ENCODE measurements at places on chromosomes 12 and 14. TPM values are rescaled to one million over a fixed set of nuclear protein-coding genes. Genes with fewer than 3 reads are reported as not detected.

GXYLT1 gene
- total RNA-seq, result 29.9 TPM

ZNF641 gene
- 40.1 TPM for total RNA-seq

E2F7 gene
- total RNA-seq, result 1.9 TPM

SLC7A8 gene
- 94.2 TPM for total RNA-seq

TAS2R42 gene
- total RNA-seq, result not detected

FERMT2 gene
- total RNA-seq, result 45.7 TPM

POTEM gene
- total RNA-seq, result 67.0 TPM

LRP1-AS gene
- total RNA-seq, result not detected

GRCh38 chr14:70096866-70097265 lies 91.9 kb downstream of the SLC8A3 start:
- DNase-seq, result no peak

- no peak for DNase-seq
Observed at GRCh38 chr12:132675757-132676432, 11.2 kb downstream of the POLE start.

- DNase-seq, result peak; percentile 86
Observed at GRCh38 chr14:58280954-58281787, 17.2 kb upstream of the ARID4A start.

GRCh38 chr14:65482757-65483438 lies 70.4 kb downstream of the FUT8 start:
- DNase-seq, result no peak

DNA sequence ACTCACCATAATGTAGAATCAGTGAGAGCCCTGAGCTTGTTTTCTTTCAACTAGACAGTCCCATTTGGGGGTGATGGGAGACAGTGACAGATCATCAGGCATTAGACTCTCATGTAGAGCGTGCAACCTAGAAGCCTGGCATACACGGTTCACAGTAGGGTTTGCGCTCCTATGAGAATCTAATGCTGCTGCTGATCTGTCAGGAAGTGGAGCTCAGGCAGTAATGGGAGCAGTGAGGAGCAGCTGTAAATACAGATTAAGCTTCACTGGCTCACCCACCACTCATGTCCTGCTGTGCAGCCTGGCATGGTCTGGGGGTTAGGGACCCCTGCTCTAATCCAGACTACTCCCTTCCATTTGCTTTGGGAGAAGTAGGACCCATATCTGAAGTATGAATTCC lies 55.6 kb downstream of the FNTB start:
- no peak for DNase-seq

- DNase-seq, result no peak
Observed at GRCh38 chr12:76276499-76277151, 71.6 kb downstream of the BBS10 start.

DNA sequence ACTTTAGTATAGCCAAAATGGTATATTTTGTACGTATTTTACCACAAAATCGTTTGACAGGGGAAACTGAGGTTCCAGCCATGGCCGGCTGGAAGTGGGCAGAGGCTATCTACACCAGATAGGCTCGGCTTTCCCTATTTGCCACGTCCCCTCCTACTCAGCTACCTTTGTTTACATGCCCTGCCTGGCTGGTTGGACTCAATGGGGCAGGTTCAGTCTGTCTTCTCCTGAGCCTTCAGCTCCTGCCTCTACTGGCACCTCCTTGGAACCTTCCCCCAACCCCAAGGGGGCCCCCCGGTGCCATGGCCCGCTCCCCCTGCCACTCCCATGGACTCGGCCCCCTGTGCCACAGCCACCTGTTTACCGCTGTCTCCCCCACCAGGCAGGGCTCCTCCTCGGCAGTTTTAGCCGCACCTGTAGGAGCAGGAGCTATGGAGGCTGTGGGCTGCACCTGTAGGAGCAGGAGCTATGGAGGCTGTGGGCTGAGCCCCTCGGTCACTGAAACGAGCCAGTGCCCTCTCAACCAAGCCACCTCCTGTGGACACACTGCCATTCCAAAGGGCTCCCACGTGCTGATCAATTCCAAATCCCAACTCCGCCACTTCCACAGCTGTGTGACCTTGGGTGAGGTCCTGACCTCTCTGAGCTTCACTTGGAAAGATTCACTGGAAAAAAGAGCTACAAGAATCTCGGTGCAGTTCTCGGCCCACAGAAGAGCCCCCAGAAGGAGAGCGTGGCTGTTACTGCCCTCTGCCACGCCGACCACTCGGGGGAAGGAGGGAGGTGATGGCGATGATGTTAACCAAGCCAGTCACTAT lies 62.2 kb downstream of the NCOR2 start:
- DNase-seq, result no peak

DNA sequence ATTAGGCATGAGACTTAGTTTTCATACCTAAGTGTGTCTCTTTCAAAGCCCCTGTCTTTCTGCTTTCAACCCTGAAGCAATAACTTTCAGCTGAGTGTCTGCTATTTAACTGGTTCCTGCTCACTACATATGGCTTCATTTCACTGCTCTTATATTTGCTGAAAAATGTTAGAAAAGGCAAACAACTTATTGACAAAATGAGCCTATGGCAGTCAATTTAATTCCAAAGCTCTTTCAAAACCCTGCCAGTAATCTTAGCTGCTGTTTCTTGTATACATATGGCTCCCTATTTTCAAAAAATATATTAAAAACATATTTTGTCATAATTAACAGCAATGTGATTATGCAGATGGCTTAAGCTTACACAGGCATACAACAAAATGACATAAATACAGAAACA lies 334.1 kb upstream of the MGAT4C start:
- DNase-seq, result no peak

DNA sequence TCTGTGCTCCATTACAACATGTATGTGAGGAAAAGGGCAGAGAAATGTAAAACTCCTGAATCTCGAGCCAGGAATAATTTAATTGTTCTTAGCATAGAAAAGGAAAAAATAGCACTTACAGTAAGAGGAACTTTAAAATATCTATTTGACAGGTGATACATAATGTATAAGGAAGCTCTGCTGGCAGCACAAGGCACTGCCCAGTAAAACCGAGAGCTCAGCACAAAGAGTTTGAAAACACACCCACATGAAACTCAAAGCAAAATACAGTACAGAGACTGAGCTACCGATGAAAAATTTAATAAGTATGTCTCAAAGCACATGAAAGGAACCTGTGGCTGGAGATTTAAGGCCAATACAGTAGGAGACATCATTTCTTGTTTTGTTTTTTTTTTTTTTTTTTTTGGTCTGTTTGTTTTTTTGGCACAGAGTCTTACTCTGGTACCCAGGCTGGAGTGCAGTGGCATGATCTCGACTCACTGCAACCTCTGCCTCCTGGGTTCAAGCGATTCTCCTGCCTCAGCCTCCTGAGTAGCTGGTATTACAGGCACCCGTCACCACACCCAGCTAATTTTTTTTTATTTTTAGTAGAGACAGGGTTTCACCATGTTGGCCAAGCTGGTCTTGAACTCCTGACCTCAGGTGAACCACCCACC lies 19.2 kb downstream of the CLIP1 start:
- DNase-seq, result no peak

DNA sequence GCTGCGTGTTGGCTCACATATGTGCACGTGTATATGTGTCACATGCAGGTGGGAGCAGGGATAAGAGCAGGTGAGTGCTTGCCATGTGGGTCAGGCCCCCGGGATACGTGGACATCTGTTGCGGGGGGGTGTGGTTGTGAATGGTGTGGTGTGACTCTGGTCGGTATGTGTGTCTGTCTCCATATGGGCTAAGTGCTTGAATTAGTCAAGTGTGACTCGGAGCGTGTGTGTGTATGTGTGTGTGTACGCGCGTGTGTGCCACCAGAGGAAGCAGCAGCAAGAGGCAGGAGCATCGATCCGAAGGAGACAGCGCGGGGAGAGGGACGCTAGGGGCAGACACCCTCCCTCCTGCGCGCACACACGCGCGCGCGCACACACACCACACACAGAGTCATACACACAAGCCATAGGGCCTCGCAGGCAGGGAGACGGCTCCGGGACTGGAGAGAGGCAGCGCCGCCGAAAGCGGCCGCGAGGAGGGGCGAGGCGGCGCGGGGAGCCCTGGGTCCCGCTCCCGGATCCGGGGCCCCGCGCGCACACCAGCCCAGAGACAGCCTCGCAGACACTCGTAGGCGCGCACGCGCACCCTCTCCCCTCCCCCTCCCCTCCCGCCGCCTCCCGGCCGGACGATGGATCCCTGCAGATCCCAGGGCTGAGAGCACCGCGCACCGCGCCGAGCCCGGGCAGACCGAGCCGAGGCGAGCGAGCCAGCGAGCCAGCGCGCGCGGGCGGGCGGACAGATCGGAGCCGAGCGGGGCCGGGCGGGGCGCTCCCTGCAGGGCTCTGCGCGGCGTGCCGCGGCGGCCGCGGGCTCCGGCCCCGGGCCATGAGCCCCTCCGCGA lies at the start of gene ASIC1:
TSS of gene ASIC1 (plus strand) at position 597 of the 842 bp plus-strand sequence. CDS start 1,171 bp downstream, outside the sequence.
- DNase-seq, result peak; percentile 79

Data from testis (tissue), 5 donors.